ENCODE measurements at places on chromosomes 12 and 14.
A peak's percentile ranks its signal among the peaks of the same experiment; 100 is the strongest.

- DNase-seq: no peak
These were observed 7.8 kb downstream of the NEK9 start for GRCh38 chr14:75119056-75119455.

GRCh38 chr12:18811273-18811672 lies 73.4 kb downstream of the CAPZA3 start:
- DNase-seq: peak; percentile 15

DNA sequence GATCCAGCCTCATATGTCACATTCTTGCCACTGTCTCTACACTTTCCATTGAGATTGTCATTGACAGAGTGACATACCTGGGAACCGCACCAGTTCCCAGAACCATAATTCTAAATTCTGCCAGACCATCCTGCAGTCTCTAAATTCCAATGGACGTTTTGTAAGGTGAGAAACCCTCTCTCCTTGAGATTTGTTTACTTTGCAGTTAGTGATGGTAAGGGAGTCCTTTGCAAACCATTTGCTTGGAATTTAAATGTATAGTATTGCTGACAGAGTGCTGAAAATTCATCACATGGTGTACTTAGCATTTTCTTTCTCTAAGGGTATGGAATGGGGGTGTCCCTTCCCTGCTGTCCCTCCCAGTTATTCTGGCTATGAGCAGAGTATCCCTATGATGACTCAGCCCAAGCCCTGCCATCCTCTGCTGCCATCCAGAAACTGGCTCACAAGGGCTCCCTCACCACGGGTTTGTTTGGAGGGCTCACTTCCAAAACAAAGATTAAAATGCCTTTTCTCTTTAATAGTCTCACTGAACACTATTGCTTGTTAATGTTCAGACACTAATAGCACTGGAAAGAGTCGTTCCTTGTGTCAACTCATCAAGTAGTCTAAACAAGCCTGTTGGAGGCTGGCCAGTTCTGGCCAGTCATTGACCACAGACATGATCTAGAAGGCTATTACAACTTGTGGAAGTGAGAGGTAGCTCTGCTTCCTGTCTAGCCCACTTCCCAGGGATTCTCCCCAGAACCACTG lies 129.0 kb upstream of the HMGA2 start:
- no peak for DNase-seq

GRCh38 chr14:61372379-61372778 lies 51.0 kb downstream of the PRKCH start:
- DNase-seq: no peak

DNA sequence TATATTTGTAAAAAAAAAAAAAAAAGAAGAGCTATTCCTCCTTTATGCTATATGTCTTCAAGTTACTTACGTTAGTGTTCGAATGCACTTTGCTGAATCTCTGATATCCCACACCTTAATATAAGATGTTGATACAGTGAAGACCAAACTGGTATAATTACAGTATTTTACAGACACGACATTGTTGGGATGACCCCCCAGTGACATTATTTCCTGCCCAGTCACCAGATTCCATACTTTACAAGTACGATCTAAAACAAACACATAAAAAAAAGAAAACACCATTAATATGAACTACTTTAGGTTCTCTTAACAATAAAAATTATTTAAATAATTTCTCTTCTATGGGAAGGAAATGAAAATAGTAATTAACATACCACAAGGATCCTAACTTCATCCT lies 133.4 kb downstream of the KIF21A start:
- no peak for DNase-seq

GRCh38 chr12:126960709-126961108 lies 1306.3 kb upstream of the TMEM132C start:
- DNase-seq: no peak

GRCh38 chr12:107760809-107761501 lies at the start of gene PRDM4:
Gene PRDM4 (minus strand): TSS chr12:107761137. CDS start chr12:107760515, 622 bp downstream.
- peak; percentile 87 for DNase-seq

GRCh38 chr14:89600950-89601826 lies 184.2 kb upstream of the FOXN3 start:
- no peak for DNase-seq

- DNase-seq: no peak
These were observed 3.8 kb upstream of the NUMB start for GRCh38 chr14:73462048-73462715.

DNA sequence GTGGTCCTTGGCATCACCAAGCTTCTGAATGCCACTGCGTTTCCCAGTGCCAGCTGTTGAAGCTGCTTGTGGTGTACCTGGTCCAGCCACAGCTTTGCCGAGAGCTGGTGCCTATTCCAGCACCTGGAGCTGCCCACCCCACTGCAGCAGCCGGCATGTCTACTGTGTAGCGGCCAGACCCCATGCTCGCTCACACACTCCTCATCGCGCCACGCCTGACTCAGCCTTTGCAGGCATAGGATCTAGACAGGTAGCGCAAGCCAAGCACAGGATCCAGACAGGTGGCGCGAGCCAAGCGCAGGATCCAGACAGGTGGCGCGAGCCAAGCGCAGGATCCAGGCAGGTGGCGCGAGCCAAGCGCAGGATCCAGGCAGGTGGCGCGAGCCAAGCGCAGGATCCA lies 11.6 kb upstream of the ZNF605 start:
- no peak for DNase-seq

GRCh38 chr12:69096669-69097335 lies 142.6 kb upstream of the CPSF6 start:
- no peak for DNase-seq

DNA sequence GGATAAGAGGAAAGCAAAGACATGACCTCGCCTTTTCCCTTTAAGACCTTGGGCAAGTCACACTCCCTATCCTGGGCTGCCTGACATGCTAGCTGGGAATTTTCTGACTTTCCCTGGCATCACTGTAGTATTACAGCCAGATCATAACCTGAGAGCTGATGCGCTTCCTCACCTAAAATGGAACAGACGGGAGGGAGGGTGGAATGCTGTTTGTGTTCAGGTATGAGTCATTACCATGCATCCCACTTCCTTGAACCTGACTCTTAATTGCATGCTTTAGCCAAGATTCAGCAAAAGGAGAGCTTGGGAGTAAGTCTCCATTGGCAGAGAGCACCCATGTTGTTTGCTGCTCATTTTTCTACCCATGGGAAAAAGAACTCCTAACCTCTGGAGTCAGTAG lies 156.5 kb downstream of the KCNK10 start:
- no peak for DNase-seq

DNA sequence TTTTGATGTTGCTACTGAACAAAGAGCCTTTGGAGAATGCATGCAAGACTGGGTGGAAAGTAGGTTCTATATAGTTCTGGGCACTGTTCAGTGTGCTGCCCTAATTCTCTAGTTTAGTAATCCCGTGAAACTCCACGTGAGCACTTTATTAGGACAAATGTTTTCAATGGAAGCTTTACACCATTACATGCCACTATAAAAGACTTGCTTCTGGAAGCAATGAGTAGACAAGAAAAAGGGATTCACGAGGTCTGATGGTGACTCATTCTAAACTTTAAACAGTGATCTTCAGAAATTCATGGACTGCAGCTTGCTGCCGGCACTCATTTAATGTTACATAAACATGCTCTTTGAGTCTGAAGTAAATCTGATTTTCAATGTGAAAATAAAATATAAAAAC lies 22.3 kb downstream of the ATG14 start:
- no peak for DNase-seq

DNA sequence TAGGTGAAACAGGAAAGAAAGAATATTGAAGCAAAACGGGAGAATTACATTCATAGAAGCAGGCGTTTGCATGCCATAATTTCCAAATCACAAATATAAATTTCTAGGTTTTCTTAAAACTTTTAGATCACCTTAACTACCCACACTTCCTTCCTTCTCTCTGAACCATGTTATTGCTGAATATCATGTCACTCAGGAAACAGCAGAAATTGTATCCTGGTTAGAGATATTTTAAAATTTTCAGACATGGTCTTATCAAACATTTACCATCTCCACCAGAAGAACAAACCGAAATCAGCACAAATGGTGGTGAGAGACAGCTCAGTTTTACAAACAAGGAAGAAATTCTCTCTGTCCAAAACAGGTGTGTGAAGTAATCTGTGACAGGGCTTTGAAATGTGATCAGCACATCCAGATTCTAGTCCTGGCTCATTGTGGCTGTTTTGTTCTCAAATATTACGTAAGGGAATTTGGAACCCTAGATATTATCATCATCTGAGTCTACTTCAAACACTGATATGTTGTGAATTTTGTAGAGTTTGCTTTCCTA lies 16.3 kb downstream of the TESPA1 start:
- no peak for DNase-seq

GRCh38 chr12:42365486-42365885 lies 39.5 kb downstream of the PPHLN1 start:
- no peak for DNase-seq

- DNase-seq: no peak
These were observed 99.5 kb downstream of the DICER1 start for GRCh38 chr14:95057851-95058250.

DNA sequence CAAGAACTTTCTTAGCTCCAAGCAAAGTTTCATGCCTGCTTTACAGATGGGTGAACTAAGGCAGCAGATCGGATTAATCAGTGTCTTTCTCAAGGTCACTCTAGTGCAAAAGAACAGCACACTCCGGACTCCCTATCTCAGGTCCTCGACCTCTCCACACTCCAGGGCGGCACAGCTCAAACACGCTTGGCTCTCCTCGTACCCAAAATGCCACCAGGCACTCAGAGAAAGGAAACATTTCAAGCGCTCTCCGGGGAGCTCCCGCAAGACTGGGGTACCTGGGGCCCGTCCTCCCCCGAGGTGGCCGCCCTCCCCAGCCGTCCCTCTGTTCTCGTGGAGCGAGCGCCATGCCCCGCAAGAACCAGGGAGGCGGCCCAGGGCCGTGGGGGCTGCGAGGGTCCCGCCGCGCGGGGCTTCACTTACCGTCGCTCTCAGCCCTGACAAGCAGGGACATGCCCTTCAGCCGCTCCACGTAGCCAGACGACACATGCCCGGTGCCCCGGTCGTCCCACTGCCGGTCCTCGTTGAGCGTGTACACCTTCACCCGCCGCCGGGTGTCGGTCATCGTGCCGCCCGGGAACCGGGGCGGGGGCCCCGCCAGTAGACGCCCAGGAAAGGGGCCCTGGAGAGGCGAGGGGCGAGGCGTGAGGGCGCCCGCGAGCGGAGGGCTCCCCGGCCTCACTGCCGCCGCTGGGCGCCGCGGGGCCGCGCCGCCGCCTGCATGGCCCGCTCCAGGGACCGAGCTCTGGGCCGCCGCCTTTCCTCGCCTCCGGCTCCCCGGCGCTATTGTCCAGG lies 830 bp downstream of the PPP4R3A start:
- no peak for DNase-seq

- DNase-seq: no peak
These were observed 105.5 kb downstream of the SYT1 start for GRCh38 chr12:78970041-78970440.

DNA sequence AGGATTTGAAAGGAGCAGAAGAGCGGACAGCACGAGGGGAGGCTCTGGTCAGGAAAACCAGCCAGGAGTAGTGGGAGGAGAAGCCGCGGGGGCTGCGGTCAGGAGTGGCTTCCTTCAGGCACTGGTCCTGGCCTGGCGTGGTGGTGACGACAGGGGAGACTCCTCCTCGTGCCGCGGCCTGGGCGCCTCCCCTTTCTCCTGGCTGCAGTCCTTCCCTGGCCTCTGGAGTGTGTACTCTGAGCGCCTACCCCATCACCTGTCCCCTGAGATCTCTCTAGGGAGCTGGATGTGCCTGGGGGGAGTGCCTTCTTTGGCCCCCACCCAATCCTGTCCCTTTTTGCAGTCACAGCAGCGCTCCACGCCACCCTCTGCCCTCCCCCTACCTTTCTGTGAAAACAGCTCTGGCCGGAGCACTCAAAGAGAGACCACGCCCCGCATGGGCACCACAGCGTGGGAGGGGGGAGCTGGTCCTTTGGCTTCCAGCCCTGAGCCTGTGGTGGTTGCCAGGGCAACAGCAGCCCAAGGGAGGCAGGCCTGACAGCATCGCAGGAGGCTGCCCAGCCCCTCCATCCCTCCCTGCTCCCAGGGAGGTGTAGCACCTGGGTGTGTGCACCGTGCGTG lies 125.9 kb downstream of the CALM1 start:
- no peak for DNase-seq

- peak; percentile 28 for DNase-seq
These were observed 820 bp downstream of the BICDL1 start for GRCh38 chr12:119989731-119990381.

GRCh38 chr12:95630496-95630895 lies 79.2 kb upstream of the USP44 start:
- no peak for DNase-seq

- no peak for DNase-seq
These were observed 24.2 kb upstream of the NEDD1 start for GRCh38 chr12:96882862-96883261.

GRCh38 chr14:56918849-56919574 lies 108.7 kb upstream of the OTX2 start:
- DNase-seq: no peak

DNA sequence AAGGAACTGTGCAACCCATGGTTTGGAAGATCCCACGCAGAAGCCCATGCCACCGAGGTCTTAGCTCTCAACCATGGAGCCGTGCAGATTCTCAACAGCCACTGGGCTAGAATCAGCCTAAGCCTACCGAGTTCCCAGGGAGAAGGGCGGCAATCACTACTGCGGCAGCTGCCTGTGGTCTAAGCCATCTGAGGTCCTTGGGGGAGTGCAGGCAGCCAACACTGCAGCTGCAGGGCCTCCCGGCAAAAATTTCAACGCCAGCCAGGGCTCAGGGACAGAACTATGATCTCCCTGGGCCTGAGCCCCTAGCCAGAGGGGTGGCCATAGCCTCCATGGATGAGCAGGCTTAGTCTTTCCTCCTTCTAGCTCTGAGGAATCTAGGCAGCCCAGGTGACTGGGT lies 156.8 kb upstream of the CLEC14A start:
- no peak for DNase-seq

DNA sequence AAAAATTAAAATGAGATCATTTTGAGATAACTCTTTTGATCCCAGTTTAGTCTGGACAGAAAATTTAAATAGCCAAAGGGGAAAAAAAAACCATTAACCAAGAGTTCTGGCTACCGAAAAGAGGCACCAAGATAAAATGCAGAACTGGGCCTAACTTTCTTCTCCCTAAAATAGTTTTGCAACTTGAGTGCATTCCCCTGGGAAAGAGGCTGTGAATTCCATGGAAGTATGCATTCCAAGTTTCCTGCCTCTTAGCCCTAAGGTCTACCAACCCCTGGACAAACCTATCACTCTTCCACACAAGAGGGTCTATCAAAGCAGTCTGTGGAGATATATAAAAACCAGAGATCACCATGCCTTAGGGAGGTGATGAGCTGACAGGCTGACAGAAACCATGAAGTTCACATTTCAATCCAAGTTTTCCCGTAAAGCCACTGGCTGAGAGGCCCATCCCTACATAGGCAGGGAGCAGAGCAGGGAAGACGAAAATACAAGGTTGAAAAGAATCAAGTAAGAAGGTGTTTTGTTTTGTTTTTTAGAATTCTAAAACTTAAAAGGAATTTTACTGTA lies 33.8 kb downstream of the DCP1B start:
- DNase-seq: no peak

Data from AML-193 (cell line).